Hepatic stellate cell (primary cell): ENCODE measurements at places on chromosomes 3 and 15.

GRCh38 chr3:12196684-12197083 is 38.0 kb upstream of the TIMP4 start:
- DNase-seq, result no peak

DNA sequence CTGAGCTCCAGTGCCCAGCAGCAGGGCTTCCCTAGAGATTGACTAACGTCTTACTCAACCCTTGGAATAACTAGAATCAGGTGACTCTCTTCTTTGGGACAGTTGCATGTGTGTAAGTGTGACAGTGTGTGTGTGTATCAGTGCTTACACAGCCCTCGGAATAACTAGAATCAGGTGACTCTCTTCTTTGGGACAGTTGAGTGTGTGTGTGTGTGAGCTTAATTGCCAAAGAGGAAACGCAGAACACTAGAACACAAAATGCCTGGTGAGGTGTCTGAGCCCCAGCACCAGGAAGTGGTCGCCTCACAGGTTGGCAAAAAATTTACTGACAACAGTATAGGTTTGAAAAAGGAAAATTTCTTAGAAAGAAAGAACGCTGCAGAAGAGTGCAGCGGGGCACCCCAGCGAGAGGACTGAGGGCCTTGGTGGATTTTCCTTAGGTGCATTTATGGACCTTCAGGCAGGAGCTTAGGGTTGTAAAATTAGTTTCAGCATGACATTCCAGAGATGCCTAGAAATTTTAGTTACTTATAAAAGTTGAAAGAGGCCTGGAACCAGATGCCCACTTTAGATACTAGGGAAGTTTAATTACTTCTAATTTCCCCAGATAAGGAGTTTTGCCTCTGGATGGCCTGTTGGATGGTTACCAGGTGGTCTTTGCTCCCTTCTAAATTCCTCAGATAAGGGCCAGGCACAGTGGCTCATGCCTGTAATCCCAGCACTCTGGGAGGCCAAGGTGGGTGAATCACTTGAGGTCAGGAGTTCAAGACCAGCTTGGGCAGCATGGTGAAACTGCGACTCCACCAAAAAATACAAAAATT is 3.7 kb upstream of the WDR82 start:
- no peak for DNase-seq

DNA sequence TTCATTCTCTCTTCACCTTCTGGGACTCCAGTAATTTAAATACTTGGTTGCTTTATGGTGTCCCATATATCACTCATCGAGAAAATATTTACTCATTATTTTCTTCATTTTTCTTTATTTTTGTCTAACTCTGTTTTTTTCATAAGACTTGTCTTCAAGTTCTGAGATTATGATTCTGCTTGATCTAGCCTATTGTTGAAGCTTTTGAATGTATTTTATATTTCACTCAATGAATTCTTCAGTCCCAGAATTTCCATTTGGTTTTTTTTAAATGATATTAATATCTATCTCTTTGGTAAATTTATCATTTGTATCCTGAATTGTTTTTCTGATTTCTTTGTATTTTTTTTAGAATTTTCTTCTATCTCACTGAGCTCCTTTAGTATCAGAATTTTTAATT is 117.0 kb downstream of the LRRK1 start:
- no peak for DNase-seq

DNA sequence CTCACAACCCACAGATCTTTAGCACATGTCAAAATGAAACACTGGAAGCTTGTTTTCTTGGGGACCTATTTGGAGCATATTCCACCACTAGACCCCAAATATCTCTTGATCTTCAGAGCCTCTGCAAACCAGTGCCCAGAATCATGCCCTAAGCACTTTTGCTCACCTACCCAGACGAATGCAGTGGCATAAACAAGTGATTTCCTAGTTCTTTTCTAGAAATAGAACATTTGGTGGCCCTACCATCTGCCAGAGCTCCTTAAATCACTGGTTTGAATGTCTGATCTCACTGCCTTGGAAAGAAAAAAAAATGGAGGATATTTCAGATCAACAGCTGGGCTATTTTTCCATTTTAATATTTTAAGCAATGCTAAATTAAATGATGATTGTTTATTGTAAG is 5.3 kb downstream of the ZIC4 start:
- DNase-seq, result no peak

DNA sequence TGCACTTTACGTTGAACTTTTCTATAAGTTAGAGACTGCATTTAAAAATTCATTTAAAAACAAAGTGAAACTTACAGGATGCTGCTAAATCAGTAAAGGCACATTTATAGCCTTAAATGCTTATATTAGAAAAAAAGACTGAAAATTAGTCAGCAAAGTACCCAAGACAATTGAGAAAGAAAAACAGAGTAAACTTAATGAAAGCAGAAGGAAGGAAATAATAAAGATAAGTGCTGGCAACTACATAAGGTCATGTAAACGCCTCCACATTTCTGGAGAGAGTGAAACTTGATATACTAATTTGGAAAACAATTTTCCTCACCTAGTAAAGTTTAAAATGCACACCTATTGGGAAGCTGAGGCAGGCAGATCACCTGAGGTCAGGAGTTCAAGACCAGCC is 58.2 kb upstream of the ACAN start:
- no peak for DNase-seq

- DNase-seq, result no peak
Measured at GRCh38 chr3:112059497-112059896, 25.0 kb downstream of the TMPRSS7 start.

DNA sequence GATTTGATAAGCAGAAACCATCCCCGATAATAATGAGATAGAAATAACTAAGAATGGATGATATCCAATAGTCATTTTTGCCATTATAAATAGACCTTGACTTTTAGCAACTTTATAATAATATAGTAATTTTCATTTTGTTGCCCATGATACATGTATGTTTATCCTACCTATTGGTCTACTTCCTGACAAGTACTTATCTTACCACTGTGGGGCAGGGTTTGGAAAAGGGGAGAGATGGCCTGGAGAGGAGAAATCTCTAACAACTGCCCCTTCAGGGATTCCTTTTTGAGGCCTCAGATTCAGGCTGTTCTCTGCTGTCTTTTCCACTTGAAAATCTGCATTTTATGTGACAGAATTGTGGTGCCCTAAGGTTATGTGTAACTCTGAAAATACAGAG is 42.2 kb downstream of the FAM98B start:
- no peak for DNase-seq

DNA sequence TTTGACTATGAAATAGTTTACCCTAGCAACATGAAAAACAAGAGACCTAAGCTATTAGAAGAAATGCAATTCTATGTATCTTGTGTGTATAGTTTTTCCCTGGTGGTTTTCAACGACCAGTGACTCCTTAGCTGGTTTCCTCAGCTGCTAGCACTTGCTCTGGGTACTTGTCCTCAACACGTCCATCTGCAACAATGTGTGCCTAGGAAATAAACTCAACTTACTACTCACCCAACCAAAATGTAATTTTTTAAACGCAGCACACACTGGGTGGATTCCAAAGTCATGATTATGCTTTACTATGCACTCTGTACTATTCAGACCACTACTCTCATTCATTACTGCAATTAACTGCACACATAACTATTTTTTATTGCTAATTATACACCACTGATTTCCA is 31.0 kb downstream of the CPA3 start:
- DNase-seq, result no peak

DNA sequence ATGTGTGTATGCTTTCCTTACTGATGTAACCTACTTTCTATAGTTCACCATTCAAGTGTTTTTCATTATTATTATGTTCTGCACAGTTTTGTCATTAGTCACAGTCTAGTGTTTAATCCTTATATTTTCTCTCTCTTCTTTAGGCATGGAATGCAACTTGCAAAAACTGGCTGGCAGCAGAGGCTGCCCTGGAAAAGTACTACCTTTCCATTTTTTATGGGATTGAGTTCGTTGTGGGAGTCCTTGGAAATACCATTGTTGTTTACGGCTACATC is 6.9 kb downstream of the SUCNR1 start:
- DNase-seq, result no peak

DNA sequence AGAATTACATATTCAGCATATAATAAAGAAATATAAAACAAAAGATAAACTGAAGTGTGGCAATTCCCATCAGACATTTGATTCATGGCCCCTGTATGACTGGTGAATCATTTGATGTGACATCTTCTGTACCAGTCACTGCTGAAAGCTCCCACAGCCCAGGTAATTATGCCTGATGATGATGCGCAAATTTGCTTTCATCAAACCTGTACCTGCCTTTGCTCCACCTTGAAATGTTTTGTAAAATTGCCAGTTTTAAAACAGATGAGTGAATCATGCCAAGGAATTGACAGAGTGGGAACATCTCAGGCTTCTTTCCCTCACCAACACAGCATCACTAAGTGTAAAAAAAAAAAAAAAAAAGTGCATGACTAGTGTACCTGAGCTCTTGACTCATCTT is 66.5 kb upstream of the EIF1B start:
- no peak for DNase-seq

GRCh38 chr3:154720921-154721320 is 290.9 kb upstream of the GPR149 start:
- DNase-seq, result no peak

DNA sequence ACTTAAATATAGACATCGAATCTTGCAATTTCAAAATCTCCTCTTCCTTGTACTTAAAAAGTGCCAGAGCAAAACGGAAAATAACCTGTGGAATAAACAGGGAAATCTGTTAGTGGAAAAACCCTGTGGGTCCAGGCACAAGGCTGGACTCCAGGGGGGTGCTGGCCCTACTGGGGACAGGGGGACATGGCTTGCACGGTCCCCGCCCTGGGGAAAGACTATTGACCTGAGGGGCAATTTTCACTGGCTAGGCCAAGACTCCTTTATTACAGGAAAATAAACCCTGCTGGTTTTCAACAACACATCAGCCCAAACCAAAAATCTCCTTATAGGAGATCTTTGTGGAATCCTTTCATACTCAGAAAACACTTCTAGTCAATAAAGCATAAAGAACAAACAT is 75.9 kb downstream of the TBC1D2B start:
- DNase-seq, result no peak

DNA sequence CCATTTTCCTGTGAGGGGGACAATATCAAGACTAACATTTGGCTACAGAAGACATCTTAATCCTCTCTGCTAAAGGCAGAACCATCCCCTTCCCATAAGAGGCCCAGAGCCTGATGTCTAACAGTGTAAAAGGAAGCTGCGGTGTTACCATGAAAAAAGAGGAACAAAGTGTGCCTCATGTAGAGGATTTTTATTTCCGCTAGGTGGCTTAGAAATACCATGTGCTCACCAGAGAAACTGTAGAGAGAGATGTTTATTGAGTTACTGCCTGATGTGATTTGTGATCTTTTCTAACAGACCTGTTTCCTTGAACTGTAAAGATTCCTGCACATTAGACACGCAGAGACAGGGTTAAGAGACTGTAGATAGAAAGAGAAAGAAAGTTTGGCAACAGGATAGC is 22.0 kb downstream of the OR5H15 start:
- no peak for DNase-seq

DNA sequence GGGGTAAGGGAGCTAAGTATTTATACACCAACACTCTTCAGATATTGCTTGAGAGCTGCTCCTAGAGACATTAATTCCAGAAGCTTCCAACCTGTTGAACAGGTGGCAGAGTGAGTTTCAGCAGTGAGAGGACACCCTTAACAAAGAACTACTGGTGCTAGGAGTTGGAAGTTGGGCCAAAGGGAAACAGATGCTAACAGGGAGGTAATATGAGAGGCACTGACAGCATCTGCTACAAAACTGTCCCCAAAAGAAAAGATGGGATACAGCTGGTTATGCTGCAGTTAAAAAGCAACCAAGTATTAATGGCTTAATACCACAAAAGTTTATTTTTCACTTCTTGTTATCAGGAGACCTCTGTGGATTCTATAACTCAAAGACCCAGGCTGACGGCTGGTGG is 104.5 kb upstream of the SATB1 start:
- no peak for DNase-seq

GRCh38 chr3:168002786-168003368 is 92.8 kb downstream of the GOLIM4 start:
- no peak for DNase-seq

DNA sequence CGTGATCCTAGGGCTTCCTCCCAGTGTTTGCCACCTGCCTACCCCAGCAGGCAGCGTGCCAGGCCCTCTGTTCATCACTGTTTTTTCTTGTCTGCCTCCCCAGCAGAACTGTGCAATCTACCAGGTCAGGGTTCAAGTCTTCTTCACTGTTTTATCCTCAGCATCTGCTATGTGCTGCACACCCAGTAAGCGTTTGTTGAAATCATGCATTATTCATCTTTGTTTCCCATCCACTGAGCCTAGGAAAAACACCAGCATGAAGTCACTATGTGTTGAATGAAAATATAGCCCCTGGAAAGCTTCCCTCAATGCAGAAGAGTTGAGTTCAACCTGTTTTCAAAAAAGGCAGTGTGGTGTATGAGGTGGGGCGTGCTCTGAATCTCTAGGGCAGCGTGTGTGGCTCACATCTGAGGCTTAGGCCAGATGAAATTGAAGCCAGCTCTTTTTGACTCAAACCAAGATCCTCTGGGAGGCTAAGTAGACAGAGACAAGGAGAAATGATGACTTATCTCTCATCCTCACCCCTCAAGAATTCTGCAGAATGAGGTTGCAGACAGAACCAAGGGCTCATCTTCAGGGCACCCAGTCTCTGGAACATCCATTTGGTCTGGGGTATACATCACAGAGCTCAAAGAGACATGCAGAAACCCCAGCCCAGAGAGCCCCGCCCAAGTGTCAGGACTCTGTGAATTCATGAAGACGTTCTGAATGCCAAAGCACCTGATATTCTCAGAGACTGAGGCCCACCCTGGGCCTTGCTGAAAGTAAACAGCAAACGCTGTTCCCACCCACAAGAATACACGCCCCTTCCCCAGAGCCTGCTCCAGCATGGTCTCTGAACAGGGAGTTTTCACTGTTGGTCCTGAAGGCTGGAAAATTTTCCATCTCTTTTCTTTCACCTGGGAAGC is 5.7 kb upstream of the CAV3 start:
- no peak for DNase-seq

DNA sequence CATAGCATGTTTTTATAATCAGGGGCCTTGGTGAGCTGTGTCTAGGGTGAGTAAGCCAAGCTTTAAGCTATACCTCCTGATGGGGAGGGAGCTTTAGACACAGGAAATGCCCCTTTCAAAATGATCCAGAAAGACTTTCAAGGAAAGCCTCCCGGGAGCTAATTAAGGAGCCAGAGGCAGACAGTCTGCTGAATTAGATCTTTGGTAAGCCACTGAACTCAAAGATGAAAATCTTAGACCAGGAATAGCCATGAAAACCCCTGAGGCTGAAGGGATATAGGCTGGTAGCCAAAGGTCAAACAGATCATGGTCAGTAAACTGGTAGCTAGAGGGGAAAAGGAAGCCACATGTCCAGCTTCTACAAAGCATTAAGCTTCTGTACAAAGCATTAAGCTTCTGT is 42.7 kb upstream of the GAP43 start:
- DNase-seq, result no peak

- DNase-seq, result no peak
Measured at GRCh38 chr3:11085093-11085840, 69.0 kb upstream of the HRH1 start.

DNA sequence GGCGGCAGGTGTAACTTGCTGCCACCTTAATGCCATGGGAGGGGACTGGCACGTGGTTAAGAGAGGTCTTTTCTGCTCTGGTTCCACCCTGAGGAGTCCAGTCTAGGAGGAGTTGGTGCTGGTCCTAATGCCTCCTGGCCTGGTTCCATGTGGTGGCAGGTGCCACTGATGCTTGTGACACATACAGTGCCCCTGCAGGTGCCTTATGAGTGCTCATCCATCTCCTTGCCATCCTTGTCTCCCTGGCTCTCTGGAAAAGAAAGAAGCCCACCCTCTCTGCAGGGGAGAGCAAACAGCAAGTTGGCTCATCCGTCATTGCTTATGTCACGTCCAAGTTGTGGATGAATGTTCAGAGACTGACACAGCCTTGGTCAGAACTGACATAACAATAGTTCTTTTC is 175.8 kb upstream of the DPH6 start:
- no peak for DNase-seq

GRCh38 chr15:50145451-50145872 is 26.4 kb upstream of the ATP8B4 start:
- peak; percentile 54 for DNase-seq
